Sigmoid colon (tissue), 7 donors: ENCODE measurements at places on chromosomes 5 and 9. TPM values are rescaled to one million over a fixed set of nuclear protein-coding genes. Genes with fewer than 3 reads are reported as not detected.

GRCh38 chr5:149831492-149831891 is 101.4 kb downstream of the PPARGC1B start:
- no peak for DNase-seq

- no peak for DNase-seq
Observed at GRCh38 chr5:176687881-176688280, 40.6 kb downstream of the TSPAN17 start.

DNA sequence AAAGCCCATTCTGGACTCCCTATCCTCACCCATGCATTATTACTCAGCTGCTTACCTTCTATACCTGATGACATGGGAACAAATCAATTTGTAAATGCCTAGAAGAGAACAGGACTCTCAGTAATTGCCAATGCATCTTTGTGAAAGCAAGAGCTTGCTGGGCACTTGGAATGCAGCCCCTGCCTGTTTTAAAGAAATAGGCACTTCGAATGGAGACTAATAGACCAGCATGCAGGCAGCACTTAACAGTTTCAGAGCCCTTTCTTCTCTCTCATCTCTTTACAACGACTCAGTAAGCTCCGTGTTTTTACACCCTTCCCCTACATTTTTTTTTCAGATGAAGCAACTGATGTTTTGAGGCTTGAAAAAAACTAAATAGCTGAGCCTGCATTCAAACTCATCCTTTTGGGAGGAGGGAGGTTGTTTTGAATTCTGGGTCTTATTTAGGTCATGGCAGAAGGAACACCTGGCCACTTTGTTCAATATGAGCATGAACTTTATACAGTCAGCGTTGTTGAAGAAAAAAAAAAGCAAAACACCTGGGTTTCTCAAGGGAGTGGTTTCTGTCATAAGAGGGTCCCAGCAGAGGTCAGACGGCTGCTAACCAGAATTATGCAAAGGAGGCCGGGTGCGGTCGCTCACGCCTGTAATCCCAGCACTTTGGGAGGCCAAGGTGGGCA is 34.6 kb upstream of the WHRN start:
- DNase-seq: no peak

DNA sequence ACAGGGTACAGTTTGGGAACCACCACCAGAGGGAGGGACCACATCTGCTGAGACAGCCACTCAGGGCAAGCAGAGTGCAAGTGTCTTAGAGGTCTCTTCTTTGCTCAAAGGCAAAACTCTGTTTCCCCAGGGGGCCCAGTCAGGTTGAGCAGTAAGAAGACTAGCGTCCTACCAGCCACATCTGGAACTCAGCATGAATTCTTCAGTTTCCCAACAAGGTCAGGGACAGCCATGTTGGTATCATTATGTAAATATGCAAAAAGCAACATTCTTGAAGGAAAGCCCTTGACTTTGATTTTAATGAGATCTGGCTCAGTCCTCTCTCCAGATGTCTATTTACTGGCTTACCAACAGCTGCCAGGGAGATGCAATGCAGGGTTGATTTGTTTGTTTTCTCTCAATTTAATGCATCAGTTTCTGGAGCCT is 46.7 kb downstream of the TGFBI start:
- no peak for DNase-seq

- DNase-seq: no peak
Observed at GRCh38 chr9:74032421-74032820, 464.7 kb upstream of the RORB start.

DNA sequence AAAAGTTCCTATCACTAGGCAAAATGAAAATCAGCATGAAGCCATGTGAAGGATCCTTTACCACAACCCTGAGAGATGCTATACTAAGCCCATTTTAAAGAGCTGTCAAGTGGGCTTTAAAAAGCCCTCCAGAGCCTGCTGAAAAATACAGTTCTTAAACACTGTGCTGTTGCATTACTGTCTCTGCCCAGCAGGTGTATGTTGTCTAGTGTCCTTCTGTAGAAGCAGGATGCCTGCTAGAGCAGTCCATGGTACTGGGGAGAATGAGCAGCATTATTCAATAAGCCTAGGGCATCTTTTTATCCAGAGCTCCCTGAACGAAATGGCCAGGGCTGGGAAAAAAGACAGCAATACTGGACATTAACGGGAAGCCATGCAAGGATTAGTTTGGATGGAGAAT is 126.2 kb upstream of the PLCXD3 start:
- DNase-seq: no peak

- DNase-seq: no peak
Observed at GRCh38 chr5:65292196-65292595, 189.5 kb downstream of the ADAMTS6 start.

GRCh38 chr5:23257656-23258055 is 249.8 kb upstream of the PRDM9 start:
- no peak for DNase-seq

DNA sequence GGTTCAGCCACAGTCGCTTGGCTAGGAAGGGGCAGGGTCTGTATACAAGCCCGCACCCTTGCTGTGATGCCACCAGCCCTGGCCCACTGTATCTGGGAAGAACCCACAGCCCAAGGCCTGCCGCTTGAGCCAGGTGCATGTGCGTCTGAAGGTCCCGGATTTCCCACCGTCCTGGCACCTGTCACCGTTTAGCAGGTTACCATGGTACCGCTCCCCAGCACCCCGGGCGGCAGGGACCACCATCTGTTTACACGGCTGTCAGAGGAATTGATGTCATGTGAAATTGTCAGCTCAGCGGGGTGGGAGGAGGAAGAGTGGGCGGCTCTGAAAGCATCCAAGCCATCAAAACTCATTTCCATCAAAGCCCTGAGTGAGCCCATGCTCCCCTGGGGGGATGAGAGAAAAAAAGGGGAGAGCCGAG is 92.7 kb downstream of the HRH2 start:
- DNase-seq: no peak

DNA sequence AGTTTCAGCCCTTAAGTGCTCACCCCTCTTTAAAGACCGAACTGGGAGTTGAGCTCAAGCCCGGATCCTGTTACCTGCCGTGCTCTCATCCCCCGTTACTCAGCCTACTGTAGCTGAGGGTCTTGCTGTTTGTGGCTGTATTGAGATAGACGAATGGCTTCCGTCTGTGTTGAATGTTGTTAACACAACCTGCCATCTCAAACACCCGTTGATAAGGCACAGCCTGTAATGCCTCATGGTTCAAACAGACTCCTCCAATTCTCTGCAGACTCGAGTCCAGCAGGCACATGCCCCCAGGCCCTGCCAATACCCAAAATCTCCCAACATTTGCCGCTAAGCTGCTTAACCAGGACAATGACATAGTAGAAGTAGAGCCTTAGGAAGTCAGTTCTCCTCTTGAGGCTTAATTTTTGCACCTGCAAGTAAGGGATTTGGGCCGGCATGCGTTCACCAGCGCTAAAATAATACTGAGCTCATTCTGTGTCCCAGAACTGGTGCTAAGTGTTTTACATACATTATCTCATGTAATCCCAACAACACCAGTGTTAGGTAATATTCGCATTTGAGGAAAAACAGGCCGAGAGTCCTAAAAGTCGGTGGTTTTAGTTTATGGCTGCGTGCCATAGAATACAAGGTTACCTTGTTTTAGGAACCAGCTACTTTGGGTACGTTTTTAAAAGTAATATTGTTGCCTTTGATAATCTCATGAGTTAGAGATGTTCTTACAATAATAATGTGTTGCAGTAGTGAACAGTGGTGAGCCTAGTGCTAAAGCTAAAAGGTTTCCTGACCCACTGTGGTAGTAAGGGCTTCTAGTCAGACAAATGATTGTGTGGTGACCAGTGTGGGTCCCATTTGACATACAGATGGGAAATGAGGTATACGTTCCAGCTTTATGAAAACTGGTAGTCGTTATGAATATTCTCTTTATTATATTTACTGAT is 1.5 kb upstream of the RFX3 start:
- no peak for DNase-seq

- DNase-seq: no peak
Observed at GRCh38 chr5:42836070-42836769, 24.5 kb upstream of the SELENOP start.

- no peak for DNase-seq
Observed at GRCh38 chr5:134577022-134577795, 51.7 kb downstream of the JADE2 start.

DNA sequence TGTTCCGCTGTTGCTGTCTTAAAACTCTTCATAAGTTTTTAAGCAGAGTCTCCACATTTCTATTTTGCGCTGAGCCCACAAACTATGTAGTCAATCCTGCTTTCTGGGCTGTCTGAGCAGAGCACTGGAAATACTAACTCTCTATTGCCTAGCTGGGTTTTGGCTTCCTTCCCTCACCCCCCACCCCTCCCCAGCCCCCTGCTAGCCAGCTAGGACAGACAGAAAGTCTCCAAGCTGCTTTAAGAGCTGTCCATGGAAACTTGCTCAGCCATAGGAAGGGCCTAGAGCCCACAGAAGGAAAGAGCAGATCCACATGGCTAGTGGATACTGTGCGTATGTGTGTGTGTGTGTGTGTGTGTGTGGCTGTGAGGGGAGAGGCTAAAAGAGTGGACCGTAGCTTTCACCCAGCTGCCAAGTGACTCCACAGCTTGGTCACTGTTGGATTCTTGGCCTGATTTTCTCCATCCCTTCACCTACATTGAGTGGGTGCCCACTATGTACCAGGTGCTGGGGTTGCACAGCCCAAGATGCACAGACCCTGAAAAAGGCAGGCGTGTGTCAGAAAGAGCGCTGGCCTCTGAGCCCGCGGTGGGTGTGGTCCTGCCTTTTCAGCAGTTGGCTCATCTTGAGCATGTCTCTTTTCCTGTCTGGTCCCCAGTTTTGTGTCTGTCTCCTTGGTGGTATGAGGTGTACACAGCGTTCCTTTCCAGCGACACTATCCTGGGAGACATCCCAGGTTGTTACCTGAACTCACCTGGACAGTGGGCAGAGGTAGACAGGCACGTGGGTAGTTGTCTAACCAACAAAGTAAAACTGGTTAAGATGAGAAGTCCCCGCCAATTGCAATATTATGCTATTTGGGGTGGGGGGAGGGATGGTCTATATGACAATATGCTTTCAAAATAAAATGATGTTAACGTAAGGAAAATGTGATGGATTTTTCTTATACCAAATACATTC is 5.4 kb upstream of the NKX2-5 start:
- DNase-seq: no peak

DNA sequence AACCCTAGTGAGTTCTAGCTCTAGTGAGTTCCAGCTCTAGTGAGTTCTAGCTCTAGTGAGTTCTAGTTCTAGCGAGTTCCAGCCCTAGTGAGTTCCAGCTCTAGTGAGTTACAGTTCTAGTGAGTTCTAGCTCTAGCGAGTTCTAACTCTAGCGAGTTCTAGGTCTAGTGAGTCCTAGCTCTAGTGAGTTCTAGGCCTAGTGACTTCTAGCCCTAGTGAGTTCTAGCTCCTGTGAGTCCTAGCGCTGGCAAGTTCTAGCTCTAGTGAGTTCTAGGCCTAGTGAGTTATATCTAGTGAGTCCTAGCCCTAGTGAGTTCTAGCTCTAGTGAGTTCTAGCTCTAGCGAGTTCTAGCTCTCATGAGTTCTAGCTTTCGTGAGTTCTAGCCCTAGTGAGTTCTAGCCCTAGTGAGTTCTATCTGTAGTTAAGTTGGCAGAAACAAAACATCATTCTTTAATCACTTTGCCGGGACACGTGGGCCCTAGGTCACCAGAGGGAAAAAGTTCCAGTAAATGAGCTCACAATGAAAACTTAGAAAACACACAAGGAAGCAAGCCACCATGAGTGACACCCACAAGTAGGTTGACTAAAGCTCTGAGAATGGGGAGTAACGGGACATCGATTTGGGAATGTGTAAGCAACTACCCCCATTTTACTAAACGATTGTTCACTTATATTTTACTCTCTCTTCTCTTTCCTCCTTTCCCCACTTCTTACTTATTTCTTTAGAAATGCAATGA is 47.5 kb downstream of the EXD3 start:
- no peak for DNase-seq

DNA sequence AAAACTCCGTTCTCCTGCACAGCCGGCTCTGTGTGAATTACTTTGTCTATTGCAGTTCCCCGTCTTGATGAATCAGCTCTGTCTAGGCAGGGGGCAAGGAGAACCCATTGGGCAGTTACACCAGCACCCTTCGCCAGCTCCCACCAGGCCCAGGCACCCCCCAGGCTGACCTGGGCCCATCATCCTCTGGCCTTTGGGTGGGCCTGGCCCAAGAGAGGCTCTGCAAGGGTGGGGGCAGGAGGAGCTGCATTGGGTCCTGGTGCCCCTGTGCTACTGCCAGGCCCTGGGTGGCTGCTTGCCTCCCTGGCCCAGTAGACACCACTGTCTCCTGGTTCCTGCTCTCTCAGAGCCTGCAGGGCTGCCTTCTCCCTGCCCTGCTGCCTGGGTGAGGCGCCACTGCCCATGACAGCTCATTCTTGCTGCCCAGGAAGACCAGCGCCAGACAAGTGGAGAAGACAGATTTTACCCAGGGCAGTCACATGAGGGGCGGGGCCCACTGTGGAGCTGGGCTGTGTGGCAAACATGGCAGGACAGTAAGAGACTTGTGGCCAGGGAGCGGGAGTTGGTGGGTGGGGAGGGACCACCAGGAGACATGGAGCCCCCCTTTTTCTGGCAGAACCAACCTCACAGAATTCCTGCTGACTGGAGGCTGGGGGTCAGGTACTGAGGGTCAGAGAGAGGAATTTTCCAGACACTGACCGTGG is 67.2 kb downstream of the MRPL36 start:
- no peak for DNase-seq

GRCh38 chr9:128610897-128611296 is 45.8 kb downstream of the DYNC2I2 start:
- DNase-seq: no peak

GRCh38 chr9:37911271-37911681 is 7.3 kb upstream of the SLC25A51 start:
- DNase-seq: no peak

Gene PCDHB13
- 3.3 TPM for total RNA-seq

Gene BHMT2
- 36.8 TPM for total RNA-seq

Gene GABRA1
- not detected for total RNA-seq

Gene CBY3
- total RNA-seq: 0.66 TPM

Gene SPINK4
- not detected for total RNA-seq
